ENCODE measurements at places on chromosomes 7 and 10.

GRCh38 chr7:25368599-25369201 lies 140.4 kb upstream of the NPVF start:
- DNase-seq: no peak

DNA sequence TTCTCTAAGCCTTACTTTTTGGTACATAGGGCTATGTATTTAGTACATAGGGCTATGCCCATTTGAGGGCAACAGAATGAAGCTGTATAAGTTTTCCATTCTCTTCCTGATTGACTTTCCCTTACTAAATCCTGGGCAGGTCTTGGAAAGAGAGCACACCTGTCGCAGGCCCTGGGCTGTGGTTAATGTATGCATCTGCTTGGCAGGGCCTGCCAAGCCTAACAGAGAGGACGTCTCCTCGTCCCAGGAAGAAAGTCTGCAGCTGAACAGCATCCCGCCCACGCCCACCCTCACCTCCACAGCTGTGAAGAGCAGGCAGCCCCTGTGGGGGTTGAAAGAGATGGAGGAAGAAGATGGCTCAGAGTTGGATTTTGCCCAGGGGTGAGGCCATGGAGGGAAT lies 8.9 kb upstream of the PVRIG start:
- DNase-seq: no peak

- DNase-seq: no peak
These were observed 255.3 kb downstream of the STK31 start for GRCh38 chr7:23965296-23965695.

GRCh38 chr10:16984242-16984641 lies 145.4 kb downstream of the CUBN start:
- no peak for DNase-seq

- no peak for DNase-seq
These were observed 173.6 kb downstream of the SH3PXD2A start for GRCh38 chr10:103681617-103682399.

DNA sequence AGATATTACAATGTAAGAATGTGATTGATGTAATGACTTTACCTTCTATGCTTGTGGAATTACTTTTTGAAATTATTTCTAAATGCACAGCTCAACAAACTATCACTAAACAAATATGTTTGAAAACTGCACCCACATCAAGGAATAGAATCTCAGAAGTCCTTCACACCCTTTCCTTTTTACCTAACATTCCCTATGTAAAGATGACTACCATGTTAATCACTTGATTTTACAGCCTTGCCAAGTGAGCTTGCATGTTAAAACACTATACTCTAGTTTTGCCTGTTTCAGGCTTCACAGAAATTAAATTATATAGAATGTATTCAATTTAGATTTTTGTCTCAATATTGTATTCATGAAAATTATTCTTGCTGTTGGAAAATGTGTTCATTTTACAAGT lies 1169.4 kb upstream of the CELF2 start:
- no peak for DNase-seq

GRCh38 chr10:132383101-132383500 lies 13.9 kb upstream of the PWWP2B start:
- no peak for DNase-seq

DNA sequence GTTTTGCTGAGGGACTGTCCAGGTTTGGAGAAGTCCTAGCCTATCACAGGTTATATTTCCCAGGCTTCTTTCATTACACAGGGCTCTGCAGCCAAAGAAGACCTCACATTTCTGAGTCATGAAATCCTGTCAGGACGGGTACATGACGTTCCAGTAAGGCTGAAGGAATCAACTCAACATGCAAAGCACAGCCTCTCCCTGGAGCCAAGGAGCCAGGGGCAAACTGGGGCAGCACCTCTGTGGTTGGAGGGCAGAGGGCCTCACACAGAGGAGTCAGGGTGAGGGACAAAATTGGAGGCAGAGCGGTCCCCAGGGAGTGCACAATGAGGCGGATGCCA lies 116.3 kb upstream of the GDF10 start:
- DNase-seq: no peak

GRCh38 chr10:80530251-80530650 lies 7.5 kb upstream of the SH2D4B start:
- no peak for DNase-seq

DNA sequence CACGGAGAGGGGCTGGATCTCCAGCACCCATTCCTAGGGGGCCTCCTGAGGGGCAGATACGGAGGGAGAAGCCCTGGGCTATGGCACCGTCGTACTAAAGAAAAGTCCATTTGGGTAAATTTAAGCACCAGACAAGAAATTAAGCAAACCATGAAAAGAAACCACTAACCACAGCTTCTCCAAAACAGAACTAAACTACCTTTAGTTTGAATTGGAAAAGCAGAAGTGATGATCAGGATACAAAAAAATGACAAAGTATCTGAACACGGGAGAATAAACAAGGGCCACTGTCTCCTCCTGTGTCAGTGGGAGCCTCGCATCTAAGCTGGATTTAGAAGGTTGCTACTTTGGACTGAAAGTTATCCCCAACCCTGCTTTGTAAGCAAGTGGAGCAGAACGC lies 69.1 kb downstream of the DIP2C start:
- DNase-seq: no peak

- DNase-seq: no peak
These were observed 155.8 kb downstream of the NRF1 start for GRCh38 chr7:129767120-129768015.

GRCh38 chr7:135991322-135991721 lies 14.2 kb upstream of the MTPN start:
- no peak for DNase-seq

DNA sequence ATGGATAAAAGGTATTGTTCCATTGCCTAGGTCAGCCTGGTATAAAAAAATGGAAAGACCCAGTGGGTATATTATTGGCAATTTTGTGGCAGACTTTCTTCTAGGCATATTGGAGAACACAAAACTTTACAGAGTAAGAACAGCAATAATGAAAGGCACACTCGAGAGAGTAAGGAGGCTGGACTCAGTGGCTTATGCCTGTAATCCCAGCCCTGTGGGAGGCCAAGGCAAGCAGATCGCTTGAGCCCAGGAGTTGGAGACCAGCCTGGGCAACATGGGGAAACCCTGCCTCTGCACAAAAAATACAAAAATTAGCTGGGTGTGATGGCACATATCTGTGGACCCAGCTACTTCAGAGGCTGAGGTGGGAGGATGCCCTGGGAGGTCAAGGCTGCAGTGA lies 158.2 kb downstream of the FAM107B start:
- no peak for DNase-seq

DNA sequence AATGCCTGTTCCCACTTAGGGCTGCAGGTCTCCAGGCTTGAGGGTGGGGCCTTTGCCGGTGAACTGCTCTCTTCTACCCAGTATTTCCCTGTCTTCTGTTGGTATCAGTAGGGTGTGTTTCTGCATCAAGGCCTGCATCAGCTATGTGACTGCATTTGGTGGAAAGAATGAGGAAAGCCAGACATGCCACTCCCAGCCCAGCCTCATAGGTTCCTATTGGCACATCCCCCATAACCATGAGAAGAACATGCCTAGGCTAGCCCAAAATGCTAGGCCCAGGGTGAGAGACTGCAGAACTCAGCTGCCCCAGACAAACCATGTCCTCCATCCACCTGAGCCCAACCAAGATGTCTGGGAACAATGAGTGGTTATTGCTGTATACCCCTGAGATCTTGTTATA lies 380.3 kb upstream of the ADARB2 start:
- DNase-seq: no peak

- DNase-seq: no peak
These were observed 55.5 kb upstream of the LRGUK start for GRCh38 chr7:134071355-134072331.

DNA sequence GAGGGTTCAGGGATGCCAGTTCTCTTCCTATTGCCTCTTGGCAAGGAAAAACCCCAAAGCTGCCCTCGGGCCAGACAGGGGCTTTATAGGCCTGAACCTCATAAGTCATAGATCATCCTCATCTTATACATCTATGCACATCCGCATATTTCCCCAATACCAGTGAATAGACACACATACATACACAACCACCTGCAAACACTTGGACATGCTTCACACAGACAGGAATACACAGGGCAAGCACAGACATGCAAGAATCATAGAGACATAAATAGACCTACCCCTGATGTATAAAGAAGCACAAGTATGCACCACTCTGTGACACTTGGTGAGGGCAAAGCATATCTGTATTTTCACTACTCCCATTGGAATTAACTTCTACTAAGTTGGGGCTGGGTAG lies 30.7 kb downstream of the MBL2 start:
- DNase-seq: no peak

DNA sequence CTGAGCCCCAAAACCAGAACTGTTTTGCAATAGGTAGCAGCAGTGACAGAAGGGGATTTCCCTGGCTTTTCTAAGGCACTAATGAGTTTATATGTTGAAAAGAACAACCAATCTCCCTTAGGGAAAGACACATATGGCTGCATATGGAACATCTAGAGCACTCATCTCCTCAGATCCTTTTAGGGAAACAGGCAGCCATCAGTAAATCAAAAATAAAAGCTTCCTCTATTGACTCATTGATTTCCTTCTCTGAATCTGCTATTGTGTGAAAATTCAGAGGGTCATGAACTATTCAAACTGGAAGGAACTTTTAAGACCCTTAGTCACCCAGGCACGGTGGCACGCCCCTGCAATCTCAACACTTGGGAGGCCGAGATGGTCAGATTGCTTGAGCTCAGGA lies 110.9 kb upstream of the NANOS1 start:
- DNase-seq: no peak

DNA sequence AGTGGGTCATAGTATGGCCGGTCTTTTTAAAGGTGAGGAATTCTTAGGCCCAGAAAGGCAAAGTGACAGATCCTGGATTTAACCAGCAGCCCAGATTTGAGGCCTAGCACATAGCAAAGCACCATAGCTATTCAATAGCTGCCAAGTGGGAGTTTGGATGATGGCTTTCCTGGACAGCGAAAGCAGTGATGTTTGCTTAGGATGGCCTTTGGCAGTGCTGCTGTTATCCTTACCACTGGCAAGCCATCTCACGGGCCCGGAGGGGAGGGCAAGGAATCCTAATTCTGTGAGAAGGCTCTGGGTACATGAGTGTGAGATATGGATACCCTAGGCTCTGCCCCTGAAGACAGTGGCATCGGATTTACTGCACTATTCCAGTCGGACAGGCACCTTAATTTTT lies 50.4 kb downstream of the TCF7L2 start:
- DNase-seq: no peak

- no peak for DNase-seq
These were observed 8.4 kb downstream of the MRPL43 start for GRCh38 chr10:100978901-100979195.

GRCh38 chr10:79133416-79133815 lies 64.7 kb downstream of the ZMIZ1 start:
- DNase-seq: no peak

- no peak for DNase-seq
These were observed 8.1 kb downstream of the CHN2 start for GRCh38 chr7:29202651-29203069.

DNA sequence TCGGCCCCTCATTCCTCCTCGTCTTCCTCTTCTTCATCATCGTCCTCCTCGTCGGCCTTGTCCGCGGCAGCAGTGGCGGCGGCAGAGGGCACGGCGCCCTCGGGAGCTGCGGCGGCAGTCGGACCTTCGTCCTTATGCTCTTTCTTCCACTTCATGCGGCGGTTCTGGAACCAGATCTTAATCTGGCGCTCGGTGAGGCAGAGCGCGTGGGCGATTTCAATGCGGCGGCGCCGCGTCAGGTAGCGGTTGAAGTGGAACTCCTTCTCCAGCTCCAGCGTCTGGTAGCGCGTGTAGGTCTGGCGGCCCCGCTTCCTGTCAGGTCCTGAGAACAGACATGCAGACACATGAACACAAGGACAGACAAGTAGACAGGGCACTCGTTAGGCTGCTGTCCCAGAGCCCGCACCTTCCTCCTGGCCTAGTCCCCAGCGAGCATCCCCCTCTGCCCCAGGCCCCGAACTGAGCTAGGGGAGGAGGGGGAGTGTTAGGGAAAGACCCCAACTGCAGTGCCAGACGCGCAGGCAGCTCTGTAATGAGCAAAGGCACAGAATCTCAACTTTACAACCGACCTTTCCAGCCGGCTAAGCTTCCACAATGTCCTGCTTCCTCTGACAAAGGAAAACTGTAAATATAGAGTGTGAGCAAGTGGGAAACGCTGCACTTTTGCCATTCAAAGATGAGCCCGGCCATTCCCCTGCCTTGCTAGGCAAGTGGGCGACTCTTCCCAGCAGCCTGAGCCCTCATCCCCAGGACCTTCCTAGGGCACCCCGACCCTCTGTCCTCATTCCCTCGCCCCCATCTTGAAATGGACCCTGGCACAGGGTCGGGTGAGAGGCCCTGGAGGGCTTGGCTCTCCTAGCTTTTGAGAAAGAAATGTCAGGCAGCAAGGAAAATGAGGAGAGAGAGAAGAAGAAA lies 1.3 kb downstream of the HOXA7 start:
- no peak for DNase-seq

DNA sequence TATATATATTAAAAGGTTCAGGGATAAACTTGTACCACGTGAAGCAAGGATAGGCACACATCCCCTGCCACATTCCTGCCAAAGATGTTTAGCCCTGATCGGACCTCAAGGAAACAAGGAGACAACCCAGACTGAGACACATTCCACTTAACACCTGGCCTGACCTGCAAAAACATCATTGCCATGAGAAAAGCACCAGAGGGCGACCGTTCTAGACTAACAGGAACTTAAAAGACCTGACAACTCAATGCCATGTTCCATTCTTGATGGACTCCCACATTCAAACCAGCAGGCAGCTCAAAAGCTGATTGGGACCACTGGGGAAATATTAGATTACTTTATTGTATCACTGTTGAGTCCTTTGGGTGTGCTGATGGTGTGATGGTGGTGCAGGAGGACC lies 8.1 kb upstream of the PDGFA start:
- DNase-seq: no peak

DNA sequence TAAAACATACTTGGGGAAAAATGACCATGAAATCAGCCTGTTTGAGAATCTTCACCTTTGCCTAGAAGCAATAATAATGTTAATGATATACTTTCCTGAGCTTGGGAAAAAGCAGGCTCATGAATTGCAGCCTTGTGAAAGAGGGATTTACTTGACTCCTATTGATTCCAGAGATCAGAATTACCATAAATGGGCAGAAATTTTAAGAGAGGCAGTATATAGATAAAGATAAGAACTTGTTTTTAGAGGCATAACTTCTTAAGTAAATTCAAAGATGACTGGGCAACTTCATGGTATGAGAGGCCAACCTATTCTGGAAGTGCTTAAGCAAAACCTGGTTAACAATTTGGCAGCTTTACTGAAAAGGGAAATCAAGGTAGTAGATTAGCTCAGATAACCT lies 225.4 kb downstream of the HPSE2 start:
- DNase-seq: no peak

GRCh38 chr7:153385502-153385901 lies 626.0 kb downstream of the ACTR3B start:
- no peak for DNase-seq

DNA sequence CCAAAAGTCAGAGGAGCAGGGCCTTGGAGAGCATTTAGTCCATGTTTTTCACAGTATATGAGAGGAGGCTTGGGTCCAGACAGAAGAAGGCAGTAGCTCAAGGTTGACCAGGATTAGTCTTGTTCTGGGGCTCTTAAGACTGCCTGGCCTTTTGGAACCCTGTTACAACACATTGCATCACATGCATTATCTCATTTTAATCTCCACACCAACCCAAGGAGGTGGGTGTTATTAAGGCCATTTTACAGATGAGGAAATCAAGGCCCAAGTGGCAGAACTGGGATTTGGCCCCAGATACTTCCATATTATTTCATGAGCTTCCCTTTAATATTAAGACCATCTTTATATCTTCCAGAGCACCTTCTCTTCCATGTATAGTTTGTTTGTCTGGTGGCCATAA lies 38.8 kb downstream of the RPS24 start:
- no peak for DNase-seq

- no peak for DNase-seq
These were observed 52.6 kb downstream of the CACNA2D1 start for GRCh38 chr7:82390936-82391335.

- DNase-seq: no peak
These were observed 222.1 kb upstream of the RHOBTB1 start for GRCh38 chr10:61166065-61166464.
